ENCODE measurements at places on chromosomes 4 and X.
A peak's percentile ranks its signal among the peaks of the same experiment; 100 is the strongest.

GRCh38 chrX:130339408-130340222 lies at the start of gene SLC25A14:
Gene SLC25A14, plus strand, starts transcription at chrX:130339919. Its CDS starts 360 bp downstream, at chrX:130340279.
- DNase-seq = peak; percentile 83

DNA sequence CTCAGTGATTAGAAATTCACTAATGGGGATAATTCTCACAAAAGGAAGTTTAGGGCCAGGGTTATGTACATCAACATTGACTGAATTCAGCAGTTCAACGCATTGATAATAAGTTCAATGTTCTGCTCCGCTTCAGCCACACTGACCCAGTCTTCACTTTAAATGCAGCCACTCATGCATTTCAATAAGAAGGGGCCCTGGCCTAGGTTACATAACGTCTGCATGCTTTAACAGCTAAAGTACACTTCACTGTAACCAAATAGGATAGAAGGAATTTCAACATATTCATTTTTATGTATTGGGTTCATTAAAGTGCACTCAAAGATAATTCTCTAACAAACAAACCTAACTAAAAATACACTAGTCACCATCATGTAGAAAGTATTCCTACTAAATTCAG lies 12.8 kb upstream of the TSPAN7 start:
- no peak for DNase-seq

DNA sequence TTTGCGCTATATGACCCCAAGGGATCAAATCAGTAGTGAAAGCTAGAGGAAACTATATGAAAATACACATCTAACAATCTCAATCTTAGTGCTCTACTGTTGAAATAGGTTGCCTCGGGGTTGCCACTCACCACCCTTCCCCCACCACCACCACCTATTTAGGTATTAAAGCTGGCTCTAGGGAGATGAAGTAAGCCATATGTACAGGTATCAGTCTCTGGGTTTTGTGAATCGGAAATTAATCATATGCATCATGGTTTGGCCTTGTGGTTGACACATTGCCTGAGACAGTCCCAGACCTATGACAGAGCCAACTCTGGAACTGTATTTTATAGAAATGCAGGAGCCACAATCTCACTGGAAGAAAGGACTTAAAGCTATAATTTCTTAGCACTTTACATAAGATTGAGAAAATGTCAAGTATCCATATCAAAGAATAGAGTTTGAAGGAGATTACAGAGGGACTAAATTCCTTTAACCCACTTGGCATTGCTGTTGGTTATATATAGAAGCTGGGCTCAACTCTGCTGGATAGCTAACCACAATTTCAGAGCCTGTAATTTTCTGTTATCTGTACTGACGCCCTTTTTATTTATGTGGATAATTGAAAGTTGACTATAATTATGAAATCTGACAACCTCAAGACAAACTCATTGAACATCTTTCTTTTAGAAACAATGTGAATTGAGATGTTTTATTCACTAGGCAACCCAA lies 26.7 kb upstream of the BMP2K start:
- DNase-seq = no peak

DNA sequence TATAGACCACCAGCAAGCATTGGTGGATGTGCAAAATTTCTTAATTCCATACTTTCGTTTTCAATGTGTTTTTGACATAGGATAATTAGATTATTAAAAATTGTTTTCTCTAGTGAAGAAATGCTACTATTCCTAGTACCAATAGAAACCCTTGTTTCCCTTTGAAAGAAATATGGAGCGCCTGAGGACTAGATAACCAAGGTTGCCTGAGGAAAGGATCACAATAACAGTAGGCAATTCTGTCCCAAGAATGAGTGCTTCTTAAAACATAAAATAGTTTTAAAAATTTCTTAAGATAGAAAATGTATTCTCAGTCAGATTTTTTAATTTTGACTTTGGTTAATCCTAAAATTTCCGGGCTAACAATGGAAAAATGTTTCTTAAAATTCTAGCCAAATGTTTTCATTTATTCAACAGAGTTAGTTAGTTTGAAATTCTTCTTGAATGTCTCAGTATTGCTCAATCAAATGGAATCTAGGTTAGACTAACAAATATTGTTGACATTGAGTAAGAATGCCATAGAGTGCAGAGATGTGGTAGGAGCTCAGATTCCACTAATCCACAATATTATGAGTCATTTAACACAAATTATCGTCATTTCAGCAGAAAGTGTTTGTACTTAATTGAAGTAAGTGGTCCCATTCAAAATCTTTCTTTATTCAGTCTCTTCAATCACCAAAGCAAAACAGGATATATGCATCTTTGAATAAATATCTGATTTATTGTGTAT lies 666.0 kb downstream of the GRID2 start:
- no peak for DNase-seq
